ENCODE measurements at places on chromosomes 11 and 22.

DNA sequence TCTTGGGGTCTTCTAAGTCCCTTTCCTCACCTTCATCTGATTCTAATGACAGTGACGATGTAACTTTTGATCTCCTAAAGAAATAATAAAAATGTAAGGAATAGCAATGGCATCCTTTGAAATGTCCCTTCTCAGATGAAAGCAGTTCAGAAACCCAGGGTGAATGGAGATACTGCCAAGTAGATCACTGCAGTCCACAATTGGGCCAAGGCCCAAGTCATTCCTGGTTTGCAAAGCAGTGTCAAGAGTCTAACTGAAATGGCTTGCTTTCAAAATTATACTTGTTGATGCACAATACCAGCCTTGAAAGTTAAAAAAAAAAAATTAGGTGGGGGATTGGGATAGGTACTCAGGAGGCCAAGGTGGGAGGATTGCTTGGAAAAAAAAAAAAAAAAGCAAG lies 20.4 kb downstream of the ASCC2 start:
- DNase-seq: no peak

DNA sequence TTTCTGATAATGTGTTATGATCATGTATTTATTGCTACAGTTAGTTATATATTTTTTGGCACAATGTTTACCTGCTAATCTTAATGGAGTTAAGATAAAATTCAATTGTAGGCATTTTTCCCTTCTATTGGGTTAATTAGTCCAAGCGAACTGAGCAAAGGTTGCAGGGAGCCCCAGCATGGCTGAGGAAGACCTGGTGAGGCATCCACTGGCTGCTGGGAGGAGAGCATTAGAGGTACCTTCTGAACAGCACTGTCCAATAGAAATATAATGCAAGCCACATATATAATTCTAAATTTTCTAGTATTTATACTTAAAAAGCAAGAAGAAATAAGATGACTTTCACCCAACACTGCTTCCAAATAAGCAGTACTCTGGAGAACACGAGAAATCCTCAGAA lies 689 bp upstream of the TMEM126A start:
- DNase-seq: no peak

DNA sequence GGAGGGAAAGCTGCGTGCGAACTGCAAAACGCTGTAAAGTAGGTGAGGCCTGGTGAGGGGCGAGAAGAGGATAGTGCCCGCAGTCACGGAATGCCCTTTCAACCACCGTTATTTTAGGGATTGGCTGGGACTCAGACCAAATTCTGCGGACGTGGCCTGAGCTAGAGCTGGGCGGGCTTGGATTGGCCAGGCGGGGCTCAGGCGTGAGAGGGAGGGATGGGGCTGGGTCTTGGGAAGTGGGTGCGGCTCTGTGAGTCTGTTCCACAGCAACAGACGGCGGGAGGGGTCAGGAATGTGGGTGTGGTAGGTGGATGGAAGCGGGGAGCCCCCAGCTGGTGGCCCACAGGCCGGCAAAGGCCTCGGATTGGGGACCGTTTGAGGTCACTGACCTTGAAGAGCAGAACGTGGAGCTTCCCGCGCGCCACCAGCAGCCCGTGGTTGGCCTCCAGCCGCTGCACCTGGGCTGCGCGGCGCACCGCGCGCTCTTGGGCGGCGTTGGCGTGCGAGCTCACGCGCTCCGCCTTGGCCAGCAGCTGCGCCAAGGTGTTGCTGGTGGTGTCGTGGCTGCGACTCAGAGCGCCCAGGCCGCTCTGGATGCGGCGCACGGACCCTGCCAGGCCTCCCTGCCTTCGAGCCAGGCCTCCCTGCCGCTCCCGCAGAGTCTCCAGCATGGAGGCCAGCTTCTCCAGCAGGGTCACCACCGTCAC lies 444 bp downstream of the CAVIN3 start:
- DNase-seq: no peak

- no peak for DNase-seq
These were observed 28.5 kb downstream of the CUL5 start for GRCh38 chr11:108037211-108037610.

GRCh38 chr22:47564158-47564450 lies 801.7 kb downstream of the TBC1D22A start:
- no peak for DNase-seq

DNA sequence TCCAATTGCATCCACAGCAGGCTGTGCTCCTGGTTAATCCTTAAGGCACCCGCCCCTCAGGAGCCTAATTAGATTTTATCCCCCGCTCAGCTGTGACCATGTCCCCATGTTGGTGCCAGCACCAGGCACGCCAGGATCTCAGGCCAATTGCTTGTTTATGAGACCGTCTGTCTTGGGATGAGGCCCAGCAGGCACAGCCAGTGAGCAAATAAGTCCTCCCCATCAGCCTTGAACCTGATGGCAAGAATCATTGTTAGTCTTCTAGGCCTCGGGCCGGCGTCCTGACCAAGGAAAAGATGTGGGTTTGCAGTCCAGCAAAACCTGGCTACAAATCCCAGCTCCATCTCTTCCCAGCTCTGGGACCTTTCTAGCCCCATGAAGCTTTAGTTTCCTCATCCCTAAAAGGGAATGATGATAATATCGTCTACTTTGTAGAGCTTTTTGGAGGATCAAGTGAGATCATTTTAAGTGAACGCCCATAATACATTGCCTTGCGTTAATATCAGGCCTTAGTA lies 57.3 kb downstream of the TP53I11 start:
- DNase-seq: no peak

DNA sequence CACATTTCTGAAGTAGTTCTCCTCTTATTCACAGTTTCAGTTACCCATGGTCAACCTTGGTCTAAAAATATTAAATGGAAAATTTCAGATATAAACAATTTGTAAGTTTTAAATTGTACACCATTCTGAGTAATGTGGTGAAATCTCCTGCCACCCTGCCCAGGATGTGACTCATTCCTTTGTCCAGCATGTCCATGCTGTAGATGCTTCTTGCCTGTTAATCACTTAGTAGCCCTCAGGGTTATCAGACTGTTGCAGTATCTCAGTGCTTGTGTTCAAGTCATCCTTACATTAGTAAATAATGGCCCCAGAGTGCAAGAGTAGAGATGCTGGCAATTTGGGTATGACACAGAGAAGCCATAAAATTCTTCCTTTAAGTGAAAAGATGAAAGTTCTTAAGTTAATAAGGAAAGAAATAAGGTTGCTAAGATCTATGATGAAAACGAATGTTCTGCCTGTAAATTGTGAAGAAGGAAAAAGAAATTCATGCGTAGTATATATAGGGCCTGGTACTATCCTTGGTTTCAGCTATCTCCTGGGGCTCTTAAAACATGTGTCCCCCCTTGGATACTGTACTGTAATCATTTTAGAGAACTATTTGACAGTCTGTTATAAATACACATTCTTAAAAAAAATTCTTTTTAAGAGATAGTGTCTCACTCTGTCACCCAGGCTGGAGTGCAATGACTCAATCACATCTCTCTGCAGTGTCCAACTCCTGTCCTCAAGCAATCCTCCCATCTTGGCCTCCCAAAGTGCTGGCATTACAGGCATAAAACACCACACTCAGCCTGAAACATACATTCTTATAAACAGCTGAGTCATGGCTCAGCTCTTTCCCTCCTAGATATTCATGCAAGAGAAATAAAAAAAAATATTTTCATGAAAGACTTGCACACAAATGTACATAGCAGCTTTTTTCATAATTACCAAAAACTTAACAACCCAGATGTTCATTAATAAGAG lies 31.3 kb downstream of the MTNR1B start:
- DNase-seq: no peak

DNA sequence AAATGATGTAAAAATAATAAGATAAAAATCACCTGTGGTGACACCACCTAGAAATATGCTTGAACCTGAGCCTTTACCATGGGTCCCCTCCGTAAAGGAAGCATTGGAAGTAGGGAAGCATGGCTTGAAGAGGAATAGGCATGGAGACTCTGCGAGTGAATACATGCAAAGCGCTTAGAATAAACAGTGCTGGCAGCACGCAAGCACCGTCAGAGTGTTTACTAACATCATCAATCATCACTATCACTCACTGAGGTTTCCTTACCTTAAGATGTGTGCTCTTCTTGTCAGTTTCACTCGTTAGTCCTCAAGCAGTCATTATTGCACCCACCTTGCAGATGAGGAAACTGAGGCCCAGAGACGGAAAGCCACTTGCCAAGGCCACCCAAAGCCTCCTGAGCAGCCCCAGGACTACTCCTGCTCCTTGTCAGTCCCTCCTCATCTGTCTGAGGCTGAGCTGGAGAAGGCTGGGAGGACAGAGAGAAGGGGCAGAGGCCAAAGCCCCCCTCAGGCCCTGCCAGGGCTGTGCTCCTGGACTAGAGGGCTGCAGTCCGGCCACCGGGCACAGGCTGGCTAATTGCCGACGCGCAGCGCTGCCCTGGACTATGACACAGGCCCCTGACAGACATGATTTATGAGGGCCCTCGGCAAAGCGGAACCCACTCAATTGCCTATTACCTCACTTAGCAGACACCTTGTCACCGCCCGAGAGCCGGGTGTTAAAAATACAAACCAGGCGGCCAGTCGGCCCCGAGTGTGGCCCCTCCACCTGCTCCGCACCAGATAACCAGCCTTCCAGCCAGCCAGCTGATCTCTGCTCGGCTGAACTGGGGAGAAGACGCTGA lies 168.9 kb downstream of the MN1 start:
- DNase-seq: peak; percentile 39

DNA sequence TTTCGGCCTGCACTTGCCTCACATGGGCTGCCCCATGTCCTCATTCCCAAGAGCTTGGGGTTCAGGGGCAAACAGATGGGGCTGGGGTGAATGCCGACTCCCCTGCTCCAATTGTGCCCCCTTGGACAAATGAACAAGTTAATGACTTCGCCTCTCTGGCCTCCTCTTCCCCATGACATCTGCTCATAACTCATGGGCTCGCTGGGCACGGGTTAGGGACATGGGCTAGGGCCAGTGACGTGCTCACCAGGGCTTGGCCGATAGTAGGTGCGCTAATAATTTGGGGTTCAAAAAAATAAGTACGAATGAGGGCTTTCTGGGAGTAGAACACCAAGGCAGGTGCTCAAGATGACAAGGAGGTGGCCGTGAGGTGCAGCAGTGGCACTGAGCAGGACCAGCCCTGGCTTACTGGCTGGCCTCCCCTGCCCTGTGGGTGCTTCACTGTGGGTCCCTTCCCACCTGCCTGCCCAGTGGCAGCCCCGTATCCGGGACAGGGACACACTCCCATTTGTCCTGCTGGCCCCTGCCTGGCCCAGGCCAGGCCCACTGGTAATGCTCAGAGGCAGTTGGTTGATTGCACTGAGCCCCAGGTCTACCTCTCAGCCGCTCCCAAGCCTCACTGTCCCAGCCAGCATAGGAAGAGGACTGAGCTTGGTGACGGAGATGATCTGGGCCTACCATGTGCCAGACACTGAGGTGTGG lies 12.3 kb downstream of the CBX6 start:
- DNase-seq: no peak

GRCh38 chr11:336659-337198 lies 16.1 kb upstream of the IFITM3 start:
- DNase-seq: no peak

GRCh38 chr11:104118105-104118744 lies 45.7 kb downstream of the PDGFD start:
- DNase-seq: no peak

- DNase-seq: no peak
These were observed 52.6 kb downstream of the PITPNB start for GRCh38 chr22:27866135-27867084.

DNA sequence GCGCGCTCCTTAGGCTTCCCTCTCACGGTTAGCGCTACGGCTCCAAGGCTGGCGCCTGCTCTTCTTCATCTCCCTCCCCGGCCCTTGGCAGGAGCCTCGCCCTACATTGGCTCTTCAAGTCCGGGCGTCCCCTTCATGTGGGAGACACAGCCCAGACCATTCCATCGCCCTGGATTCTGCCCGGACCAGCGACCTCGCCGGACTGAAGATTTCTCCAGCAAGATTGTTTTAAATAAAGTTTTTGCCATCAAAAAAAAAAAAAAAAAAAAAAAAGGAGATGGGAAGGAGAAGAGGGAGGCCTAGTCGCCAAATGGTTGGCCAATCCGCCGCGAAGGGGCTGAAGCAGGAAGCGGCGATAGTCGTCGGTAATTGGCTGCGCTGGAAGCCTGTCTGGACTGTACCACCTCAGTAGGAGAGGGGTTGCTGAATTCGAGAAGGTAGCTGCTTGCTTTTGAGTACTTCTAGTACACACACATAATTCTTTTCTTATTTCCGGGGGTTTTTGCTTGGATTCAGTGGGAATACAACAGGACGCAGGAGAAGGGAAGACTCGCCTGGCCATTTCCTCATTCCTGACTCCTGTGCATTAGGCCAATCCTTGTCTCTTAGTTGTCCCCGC lies 688 bp upstream of the ZDHHC5 start:
- DNase-seq: peak; percentile 92

GRCh38 chr11:2104524-2105440 lies 34.4 kb downstream of the IGF2 start:
- DNase-seq: no peak

GRCh38 chr11:73189315-73189714 lies 28.8 kb upstream of the P2RY2 start:
- DNase-seq: no peak

GRCh38 chr22:48843640-48844039 lies 984.0 kb downstream of the BRD1 start:
- DNase-seq: no peak

- no peak for DNase-seq
These were observed 30.5 kb downstream of the YDJC start for GRCh38 chr22:21599053-21599893.

DNA sequence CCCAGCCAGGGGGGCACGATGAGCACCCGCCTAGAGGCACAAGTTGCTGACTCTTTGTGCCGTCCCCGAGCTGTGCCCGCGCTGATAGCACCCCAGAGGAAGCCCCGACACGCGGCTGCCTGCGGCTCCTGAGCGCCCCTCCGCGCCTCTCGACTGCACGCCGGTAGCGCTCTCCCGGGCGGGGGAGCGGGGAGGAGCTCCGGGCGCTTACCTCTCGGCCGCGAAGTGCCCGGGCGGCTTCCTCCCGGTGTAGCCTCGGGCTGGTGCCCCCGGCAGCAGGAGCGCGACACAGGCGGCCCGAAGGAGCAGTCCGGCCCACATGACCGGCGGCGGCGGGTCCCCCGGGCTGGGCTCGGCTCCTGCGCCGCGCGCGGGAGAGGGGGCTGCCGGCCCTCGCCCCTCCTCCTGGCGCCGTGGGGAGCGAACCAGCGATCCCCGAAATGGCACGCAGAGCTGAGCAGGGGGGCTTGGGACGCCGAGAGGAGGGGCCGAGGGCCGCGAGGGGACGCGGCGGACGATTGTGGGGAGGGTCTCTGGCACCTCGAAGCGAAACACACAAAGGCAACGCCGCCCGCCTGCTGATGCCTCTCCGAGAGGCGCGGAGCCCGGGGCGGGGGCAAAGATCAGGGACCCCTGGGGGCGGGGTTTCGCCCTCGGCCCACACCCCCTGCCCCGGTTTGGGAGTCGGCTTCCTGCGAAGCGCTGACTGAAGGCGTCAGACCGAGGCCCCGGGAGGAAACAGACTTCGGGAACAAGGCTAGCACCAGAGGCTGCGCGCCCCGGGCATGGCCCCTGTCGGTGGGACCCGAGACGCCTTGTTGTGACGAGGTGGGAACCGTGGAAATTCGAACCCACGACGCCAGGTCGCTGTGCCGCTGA lies at the start of gene VWCE:
VWCE (minus strand) TSS at position 600 of the 879 bp plus-strand sequence; CDS start at position 321, 279 bp downstream.
- no peak for DNase-seq

DNA sequence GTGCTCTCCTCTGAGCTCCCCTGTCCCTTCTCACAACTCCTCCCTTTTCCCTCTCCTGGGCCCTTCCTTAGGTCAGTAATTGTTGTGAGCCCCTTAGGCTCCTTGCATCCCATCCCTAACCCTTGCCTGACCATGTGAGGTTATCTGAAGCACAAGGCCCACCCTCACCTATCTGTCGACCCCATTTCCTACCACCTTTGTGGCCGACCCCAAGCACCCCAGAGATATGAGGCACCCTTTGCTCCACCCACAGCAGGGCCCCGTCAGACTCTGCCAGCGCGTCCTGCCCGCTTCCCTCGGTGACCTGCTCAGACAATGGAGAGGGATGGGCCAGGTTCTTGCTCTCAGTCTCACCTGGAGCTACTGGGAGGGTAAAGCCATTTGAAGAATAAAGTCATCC lies 1.3 kb downstream of the GNG3 start:
- DNase-seq: no peak

Data from SHP77 treated with DMSO at 0.1 percent for 48 hours (cell line).